ENCODE measurements at places on chromosomes 2 and 18.
A peak's percentile ranks its signal among the peaks of the same experiment; 100 is the strongest.

- DNase-seq: no peak
Measured at GRCh38 chr18:63161032-63161760, 158.4 kb downstream of the BCL2 start.

DNA sequence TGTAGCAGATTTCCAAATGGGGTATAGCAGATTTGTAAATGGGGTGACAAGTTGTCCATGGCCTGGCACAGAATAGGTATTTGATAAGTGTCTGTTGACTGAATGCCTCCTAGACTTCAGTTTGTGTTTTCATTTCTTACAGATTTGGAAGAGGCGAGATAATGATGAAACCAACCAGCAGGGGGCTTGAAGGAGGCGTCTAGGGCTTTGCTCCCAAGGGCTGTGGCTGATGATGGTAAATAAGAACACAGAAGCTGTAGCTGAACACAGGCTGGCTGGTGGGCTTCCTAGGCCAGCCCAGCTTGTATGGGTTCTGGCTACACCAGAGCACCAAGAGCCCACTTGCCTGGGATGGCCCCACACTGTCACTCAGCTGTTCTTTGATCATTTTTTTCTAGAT lies 19.4 kb downstream of the SFTPB start:
- peak; percentile 84 for DNase-seq

GRCh38 chr2:100903534-100904258 lies 83.8 kb downstream of the NPAS2 start:
- peak; percentile 33 for DNase-seq

GRCh38 chr2:17877811-17878280 lies 621 bp upstream of the KCNS3 start:
- no peak for DNase-seq

GRCh38 chr2:151733771-151734672 lies at the start of gene NEB:
Gene NEB, minus strand, starts transcription at chr2:151734476. Its CDS starts 1,320 bp downstream, at chr2:151733156.
- DNase-seq: no peak

GRCh38 chr2:96697476-96697875 lies 42.4 kb downstream of the LMAN2L start:
- no peak for DNase-seq

DNA sequence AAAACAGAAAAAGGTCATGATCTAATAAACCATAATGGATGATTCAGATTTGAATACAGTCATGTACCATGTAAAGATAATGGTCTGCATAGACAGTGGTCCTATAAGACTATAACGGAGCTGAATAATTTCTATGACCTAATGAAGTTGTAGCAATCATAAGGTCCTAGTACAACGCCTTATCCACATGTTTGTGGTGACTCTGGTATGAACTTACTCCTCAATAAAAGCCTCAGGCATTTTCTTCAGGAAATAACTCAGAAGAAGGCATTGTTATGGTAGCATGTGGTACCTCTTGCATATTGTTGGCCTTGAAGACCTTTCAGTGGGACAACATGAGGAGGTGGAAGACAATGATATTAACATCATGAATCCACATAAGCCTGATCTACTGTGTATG lies 883.3 kb downstream of the CNTNAP5 start:
- DNase-seq: peak; percentile 1

DNA sequence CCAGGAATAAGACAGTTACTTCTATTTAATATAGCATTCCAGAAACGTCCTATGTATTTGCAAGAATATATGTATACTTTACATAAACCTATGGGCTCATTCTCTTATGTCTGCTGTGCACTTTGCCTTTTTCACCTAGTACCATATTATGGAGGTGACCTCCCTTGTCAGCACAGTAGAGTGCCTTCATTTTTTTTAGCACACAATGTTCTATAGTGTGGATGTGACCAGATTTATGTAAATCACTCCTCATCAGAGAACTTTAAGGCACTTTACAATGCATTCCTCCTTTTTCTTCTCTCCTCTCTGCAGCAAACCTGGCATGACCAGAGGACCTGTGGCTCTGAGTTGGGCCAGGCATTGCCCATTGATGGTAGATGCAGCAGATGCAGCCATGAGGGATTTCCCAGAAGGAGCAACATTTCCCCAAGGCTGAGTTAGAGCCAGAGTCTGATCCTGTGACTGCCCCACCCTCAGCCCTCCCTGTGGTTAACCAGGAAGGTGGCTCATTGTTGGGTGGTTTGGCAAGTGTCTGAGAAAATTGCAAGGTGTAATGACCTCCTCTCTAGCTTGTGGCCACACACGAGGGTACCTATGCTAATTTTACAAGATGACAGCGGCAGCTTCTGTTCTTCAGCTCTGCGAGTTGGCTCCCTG lies 76.5 kb upstream of the DLX2 start:
- no peak for DNase-seq

DNA sequence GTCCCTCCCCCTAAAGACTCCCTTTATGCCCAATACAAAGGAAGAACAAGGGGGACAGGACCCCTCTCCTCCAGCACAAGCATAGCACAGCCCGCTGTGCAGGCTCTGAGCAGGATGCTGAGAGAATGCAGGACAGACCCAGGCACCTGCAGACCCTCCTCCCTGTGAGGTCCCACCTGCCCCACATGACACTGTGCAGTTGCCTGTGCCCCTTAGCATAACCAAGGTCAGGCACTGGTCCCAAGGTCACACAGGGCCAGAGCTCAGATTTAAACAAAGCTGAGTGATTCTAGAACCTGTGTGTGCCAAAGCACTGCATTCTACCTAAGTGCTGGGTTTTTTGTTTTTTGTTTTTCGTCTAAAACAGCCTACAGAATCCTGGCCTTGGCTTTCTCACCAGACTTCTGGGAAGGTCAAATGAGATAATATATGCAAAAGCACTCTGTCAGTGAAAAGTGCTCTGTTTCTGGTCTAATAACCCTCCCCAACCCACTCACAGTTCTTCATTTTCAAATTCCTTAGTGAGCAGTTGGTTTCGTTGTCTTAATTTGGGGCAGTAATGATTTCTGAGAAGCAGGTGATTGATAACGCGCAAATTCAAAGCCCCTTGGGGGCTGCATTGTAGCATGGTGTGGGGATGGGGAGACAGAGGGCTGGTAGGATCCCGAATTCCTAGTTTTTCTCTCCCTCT lies 125.7 kb downstream of the KCTD1 start:
- DNase-seq: no peak

GRCh38 chr2:78417355-78417754 lies 608.1 kb upstream of the REG3G start:
- DNase-seq: no peak

GRCh38 chr2:120936476-120937334 lies 201.0 kb downstream of the GLI2 start:
- DNase-seq: peak; percentile 37

DNA sequence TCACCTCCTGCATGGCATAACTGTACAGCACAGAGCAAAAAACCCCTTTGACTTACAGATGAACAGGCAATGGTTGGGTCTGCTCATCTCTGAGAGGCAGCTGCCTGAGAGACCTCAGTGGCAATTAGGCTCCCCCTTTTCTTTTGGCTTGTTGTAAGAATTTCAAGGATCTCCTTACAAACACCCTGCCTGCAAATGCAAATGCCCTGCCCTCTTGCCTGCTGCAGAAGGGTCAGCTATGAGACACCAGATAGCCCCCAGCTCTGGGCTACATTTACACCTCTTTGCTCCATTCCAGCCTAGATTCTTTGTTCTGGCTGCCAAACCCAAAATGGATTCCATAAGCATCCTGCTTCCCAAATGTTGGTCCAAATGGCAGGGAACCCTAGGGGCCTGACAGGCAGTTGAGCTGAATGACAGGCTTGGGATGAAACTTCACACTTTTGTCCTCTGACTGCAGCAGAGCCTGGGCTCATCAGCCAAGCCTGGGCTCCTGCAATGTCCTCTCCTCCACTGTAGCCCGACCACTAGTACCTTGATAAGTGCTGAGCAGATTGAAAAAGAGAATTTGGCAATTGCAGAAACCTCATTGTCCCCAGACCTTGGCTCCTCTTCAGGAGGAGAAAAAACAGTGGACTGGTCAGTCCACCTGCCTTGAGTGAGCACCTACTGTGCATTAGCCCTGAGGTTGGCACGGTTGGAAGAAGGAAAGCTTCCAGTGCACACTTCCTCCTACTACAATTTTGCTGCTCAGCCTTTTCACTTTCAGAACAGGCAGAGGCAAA lies 678.3 kb downstream of the BCL11A start:
- DNase-seq: no peak

GRCh38 chr2:180980943-180981911 lies 822 bp downstream of the UBE2E3 start:
- peak; percentile 47 for DNase-seq

DNA sequence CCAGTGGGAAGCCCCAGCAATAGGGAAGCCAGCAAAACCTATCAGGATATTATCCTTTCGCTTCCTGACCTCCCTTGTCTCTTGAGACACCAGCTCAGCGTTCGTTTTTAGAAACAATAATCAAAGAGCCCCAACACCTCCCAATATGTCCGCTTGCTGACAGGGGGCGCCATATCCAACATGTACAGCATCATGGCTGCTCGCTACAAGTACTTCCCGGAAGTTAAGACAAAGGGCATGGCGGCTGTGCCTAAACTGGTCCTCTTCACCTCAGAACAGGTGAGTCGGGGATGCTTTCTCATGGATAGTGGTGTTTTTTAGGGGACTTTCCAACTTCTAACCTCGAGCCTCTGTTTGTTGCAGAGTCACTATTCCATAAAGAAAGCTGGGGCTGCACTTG lies 28.7 kb downstream of the GAD1 start:
- no peak for DNase-seq

- DNase-seq: no peak
Measured at GRCh38 chr2:13014783-13015182, 298.0 kb downstream of the TRIB2 start.

DNA sequence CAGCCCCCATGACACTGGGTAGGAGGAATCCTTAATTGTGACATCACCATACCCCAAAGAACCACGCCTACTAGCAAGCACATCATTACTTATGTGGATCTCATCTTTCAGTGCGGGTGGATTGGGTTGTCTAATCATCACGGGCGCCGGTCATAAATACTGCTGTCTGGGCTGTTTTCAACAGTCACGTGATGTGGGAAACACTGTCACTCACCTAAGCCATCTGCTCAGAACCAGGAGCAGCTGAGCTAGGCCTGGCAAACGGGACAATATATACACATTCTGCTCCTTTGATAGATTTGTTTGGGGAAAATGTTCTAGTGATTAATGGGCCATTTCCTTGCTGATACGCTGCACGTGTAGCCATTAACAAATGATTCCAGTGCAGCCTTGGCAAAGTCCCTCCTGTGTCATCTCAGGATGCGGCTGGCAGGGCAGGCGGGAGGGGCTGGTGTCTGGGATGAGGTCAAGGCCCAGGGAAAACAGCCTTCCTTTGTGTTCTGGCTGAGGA lies 145.9 kb upstream of the COPS8 start:
- DNase-seq: no peak

GRCh38 chr2:163135256-163135655 lies 296.7 kb upstream of the KCNH7 start:
- no peak for DNase-seq

- no peak for DNase-seq
Measured at GRCh38 chr2:215946586-215946985, 66.8 kb downstream of the MREG start.

GRCh38 chr2:213475433-213475832 lies 191.2 kb downstream of the SPAG16 start:
- peak; percentile 30 for DNase-seq

DNA sequence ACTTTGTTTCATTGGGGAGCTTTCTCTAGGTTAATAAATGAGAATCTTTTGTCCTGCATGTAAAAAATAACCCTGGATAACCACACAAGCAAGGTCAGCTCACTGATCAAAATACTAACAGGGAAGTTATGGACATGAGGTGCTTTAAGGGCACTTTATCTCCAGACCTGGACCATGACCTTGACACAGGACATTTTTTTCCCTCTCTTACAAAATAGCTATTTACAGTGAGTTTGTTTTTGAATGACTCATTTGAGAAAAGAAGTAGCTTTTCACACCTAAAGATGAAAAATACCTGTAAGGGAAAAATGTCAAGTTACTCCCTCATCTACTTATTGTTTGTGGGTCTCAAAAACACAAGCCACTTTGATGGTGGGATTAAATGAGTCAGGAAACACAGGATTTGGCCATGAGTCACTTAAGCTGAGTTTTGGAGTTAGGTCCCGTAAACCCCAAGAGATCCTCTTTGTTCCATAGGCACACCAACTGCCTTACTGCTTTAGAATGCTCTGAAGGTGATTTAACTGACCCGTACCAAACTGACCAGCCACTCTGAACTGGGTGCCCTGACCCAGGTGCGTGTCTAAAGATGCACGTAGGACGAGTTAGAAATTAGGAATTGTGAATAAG lies 479.3 kb upstream of the NXPH2 start:
- no peak for DNase-seq

GRCh38 chr2:230472621-230473018 lies 56.6 kb downstream of the SP100 start:
- DNase-seq: peak; percentile 54

- DNase-seq: no peak
Measured at GRCh38 chr2:16763056-16763455, 97.4 kb upstream of the CYRIA start.

DNA sequence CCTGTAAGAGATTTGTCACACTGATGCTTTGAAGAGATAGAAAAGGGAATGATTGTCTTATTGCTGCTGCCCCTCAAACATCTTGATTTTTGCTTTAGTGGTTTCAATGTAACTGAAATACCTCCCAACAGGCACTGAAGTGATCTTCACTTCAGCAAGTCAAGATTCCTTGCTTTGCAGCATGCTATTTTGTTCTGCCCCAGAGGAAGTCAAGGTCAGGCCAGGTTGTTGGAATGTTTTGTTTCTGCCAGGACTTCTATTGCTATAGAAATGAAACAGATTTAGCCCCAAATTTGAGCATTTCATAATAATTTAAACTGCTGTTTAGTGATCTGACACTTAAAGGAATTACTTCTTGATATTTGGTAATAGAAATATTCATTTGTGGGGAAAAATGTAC lies 277.6 kb downstream of the ZNF804A start:
- DNase-seq: peak; percentile 54

GRCh38 chr2:46802665-46803546 lies 112.7 kb downstream of the MCFD2 start:
- no peak for DNase-seq

DNA sequence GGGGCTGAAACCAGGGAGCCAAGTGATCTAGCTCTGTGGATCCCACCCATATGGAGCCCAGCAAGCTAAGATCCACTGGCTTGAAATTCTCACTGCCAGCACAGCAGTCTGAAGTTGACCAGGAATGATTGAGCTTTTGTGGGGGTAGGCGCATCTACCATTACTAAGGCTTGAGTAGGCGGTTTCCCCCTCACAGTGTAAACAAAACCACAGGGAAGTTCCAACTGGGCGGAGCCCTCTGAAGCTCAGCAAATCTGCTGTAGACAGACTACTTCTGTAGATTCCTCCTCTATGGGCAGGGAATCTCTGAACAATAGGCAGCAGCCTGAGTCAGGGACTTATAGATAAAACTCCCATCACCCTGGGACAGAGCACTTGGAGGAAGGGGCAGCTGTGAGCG lies 96.7 kb downstream of the CCDC148 start:
- DNase-seq: peak; percentile 55

DNA sequence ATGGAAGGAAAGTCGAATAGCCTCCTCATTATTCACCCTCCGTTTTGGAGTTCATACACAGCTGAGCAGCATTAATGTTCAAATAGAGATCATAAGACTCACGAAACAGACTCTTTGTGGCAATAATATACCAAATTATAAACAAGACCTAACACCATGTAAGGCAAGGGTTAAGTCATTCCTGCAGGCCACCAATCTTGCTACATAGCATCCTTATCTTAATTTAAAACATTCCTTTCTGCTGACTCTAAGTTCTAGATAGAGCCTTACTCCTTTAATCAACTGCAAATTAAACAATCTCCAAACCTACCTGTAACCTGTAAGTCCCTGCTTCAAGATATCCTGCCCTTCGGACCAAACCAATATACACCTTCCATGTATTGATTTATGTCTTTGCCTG lies 178.0 kb downstream of the PDE11A start:
- DNase-seq: no peak

Measured in choroid plexus epithelial cell (primary cell).